MV-4-11 (cell line): ENCODE measurements at places on chromosomes 12 and 14.
A peak's percentile ranks its signal among the peaks of the same experiment; 100 is the strongest.

GRCh38 chr14:29148221-29148620 is 381.6 kb downstream of the FOXG1 start:
- no peak for DNase-seq

- no peak for DNase-seq
These were observed 836.7 kb upstream of the FOXG1 start for GRCh38 chr14:27929797-27930347.

DNA sequence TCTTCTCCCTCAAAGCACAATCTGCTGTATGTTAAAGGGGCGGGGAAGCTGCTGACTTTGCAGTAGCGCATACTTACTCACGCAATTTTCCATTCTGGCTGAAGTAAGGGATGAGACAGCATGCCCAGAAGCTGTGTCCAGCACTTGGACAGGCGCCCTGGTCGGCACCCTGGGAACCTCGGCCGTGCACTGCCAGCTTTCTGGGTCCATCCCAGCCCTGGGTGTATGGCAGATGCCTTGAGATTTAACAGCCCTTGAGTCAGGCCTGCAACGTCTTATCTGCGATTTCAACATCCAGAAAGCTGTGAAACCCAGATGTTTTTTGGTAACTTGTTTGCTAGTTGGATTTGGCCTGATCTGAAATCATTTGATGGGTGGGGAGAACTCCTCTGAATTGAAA is 16.1 kb downstream of the EML1 start:
- no peak for DNase-seq

- no peak for DNase-seq
These were observed 1.2 kb downstream of the PTPRO start for GRCh38 chr12:15323480-15323879.

GRCh38 chr14:92756446-92756845 is 8.0 kb upstream of the LGMN start:
- DNase-seq: no peak

- peak; percentile 91 for DNase-seq
These were observed 268.6 kb downstream of the BTG1 start for GRCh38 chr12:91877022-91877421.

GRCh38 chr12:122820838-122821271 is 14.4 kb upstream of the HIP1R start:
- no peak for DNase-seq

DNA sequence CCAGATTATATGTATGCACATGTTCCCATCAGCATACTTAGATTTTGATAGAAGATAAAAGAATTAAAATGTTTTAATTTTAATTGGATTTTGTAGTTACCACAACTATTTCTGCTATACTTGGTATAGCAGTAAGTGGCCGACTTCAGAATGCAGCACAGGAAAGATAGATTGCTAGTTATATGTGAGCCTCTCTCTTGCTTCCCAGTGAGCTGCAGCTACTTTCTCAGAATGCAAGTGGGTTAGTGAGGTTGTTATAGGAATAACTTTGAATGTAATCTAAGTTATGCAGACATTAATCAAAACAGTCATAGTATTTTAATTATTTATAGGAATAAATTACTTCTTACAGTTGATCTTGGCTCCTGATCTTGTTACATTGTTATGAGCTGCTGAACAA is 240.6 kb downstream of the RAD51B start:
- DNase-seq: no peak

- no peak for DNase-seq
These were observed 17.1 kb upstream of the ADSS1 start for GRCh38 chr14:104706733-104707607.

DNA sequence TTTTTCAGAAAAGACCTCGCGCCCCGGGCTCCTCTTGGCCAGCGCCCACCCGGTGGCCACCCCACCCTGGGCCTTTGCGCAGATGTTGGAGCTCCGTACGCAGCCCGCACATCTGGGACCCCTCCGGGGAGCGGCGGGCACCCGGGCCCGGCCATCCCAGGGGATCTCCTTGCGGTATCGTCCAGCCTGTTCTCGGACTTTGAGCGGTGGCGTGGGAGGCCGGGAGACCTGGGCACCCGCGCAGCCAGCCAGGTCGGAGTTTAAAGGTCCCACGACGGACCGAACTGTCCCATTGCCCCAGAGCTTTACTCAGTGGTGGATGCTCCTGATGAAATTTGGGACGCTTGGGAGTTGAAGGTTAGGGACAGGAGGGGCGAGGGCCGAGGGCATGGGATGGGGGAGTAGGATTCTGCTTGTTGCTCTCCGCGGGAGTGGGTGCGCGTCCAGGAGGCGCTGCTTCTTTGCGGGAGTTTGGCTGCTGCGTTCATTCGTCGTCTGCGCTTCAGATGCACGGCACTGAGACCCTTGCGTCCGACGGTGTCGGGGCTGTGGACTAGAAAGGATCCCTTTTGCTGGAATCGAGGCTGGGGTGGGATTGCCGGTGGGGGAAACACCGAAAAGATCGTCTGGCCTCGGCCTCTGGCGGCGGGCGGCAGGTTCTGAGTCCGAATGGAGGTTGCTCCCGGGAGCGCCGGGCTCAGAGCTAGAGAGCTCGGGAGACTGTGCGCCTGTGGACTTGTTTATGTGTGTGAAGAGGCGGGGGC is 1.4 kb downstream of the NTF3 start:
- DNase-seq: no peak

DNA sequence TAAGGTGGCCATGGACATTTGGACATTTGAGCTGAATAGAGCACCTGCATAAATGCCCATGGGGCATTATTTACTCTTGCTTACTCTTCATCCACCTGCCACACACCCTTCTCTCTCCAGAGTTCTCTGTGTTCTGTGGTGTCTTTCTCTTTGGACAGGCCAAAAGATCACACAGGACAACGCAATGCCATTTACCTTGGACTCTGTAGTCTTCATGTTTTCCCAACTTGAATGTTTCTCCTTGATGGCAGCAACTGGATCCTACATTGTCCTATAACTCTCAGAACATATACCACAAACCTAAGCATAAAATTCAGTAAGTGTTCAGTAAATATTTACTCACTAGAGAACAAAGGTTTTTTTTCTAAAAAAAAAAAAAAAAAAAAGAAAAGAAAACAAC is 41.7 kb upstream of the PTHLH start:
- DNase-seq: no peak

GRCh38 chr12:42789808-42790760 is 200.5 kb upstream of the PRICKLE1 start:
- DNase-seq: no peak
